Transverse colon (tissue), 4 donors: ENCODE measurements at places on chromosomes 2 and 18.

GRCh38 chr2:237670641-237671040 lies 43.3 kb downstream of the LRRFIP1 start:
- no peak for DNase-seq

DNA sequence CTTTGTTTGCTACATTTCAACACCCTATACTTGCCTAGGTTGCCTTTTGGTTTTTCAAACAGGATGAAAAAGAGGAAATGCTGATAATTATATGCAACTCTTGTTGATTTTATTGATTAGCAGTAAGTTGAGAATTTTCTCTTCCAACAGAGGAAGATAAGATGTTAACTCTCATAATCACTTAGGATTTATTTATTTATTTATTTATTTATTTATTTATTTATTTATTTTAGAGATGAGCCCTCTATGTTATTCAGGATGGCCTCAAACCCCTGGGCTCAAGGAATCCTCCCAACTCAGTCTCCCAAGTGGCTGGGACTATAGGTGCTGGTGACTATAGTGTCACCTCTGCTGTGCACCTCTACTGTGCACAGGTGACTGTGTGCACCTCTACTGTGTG lies 111.4 kb upstream of the GLS start:
- DNase-seq, result no peak

- no peak for DNase-seq
These were observed 407.0 kb downstream of the DSEL start for GRCh38 chr18:67109535-67109934.

DNA sequence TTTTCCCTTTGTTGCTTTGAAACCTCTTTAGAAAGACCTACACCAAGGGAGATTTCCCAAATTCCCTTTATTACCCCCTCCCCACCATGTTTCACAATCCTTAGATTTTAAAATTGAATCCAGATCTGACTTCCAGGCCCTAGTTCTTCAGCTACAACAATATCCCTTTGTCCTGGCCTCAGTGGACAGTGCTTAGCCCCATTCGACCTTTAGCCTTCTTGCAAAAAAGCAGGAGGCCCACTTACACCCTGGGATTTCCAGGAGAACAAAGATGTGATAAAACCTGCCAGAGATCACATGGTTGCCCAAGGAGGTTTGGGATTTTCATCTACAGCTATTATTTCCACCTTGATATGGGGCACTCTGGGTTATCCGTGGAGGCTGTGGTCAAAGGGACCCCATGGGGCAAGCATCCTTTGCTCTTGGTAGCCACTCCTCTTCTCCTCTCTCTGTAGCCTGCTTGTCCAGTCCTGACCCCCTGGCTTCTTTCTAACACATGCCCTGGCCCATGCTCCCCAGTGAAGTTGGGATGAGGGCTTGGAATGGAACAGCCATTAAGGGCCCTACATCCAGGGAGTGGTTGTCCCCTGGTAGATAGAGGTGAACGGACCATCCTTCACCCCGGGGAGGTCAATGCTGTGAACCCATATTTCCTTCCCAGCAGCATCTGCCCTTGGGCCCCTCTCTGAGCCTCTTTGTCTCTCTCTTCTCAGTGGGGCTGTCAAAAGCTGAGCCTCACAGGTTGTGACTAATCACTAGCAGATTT lies 267.4 kb downstream of the DYSF start:
- no peak for DNase-seq

DNA sequence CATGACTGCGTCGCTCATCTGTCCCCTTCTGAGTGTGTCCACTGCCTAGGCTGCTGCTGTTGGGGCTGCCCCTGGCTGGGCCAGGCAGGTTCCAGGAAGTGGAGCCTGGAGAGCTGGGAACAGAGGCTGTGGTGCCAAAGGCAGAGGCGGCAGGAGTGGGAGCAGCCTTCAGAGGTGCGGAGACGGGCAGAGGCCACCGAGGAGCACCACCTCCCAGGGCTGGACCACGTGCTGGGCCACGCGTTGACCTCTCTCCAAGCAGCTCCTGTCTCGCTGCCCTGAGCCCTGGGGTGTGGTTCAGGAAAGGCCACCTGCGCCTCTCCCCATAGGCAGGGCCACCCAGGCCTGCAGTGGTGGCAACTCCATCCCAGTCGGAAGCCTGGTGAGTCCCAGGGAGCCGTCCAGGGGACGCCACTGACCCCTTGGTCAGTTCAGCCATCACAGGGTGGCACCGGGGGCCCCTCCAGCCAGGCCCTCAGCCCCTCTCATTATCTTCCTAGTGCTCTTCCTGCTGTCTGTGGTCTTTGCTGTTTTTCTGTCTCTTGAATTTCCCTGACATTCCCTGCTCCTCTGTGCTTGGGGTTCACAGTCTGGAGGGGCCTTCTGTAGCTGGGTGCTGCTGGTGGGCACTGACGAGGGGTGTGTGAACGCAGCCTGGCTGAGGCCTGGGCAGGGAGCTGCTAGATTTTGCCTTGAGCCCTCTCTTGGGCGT lies 122.8 kb upstream of the HS6ST1 start:
- no peak for DNase-seq

DNA sequence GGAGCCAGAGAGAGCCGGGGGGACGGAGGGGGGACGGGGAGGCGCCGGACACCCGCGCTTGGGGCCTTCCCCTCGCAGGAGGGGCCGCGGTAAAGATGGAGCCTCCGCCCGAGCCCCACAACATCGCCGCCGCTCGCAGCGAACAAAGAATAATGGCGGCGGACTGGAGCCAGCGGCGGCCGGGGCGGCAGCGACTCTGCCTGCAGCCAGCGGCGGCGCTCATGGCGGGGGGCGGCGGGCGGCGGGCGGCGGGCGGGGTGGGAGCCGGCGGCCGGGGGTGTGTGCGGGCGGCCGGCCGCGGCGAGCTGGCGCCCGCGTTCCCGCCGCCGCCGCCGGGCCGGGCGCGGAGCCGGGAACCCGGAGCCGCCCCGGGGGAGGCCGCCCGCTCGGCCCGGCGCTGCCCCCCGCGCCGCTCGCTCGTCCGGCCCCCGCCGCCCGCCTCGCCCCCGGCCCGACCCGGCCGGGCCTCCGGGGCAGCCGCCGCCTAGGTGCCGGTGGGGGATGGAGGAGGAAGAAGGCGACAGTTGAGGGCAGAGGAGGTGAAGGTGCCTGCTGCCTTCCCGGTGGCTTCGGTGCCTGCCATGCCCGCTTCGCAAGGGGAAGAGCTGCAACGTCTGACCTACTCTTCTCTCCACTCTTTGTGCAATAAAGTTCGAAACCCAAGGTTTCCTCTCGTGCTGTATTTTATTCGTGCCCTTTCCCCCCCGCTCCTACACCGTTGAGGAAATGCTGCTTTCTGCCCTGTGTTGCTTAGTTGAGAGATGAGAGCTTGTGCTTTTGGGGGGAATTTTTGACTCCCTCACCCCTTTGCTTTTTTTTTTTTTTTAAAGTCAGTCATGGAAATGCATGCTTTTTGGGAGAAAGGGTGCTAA lies 634 bp downstream of the CREB1 start:
- peak; percentile 58 for DNase-seq

- no peak for DNase-seq
These were observed 123.3 kb upstream of the TANK start for GRCh38 chr2:161036926-161037325.

GRCh38 chr2:37855283-37856041 lies 69.6 kb upstream of the RMDN2 start:
- no peak for DNase-seq
